SW 1271 (cell line): ENCODE measurements at places on chromosomes 5 and 9.
A peak's percentile ranks its signal among the peaks of the same experiment; 100 is the strongest.

DNA sequence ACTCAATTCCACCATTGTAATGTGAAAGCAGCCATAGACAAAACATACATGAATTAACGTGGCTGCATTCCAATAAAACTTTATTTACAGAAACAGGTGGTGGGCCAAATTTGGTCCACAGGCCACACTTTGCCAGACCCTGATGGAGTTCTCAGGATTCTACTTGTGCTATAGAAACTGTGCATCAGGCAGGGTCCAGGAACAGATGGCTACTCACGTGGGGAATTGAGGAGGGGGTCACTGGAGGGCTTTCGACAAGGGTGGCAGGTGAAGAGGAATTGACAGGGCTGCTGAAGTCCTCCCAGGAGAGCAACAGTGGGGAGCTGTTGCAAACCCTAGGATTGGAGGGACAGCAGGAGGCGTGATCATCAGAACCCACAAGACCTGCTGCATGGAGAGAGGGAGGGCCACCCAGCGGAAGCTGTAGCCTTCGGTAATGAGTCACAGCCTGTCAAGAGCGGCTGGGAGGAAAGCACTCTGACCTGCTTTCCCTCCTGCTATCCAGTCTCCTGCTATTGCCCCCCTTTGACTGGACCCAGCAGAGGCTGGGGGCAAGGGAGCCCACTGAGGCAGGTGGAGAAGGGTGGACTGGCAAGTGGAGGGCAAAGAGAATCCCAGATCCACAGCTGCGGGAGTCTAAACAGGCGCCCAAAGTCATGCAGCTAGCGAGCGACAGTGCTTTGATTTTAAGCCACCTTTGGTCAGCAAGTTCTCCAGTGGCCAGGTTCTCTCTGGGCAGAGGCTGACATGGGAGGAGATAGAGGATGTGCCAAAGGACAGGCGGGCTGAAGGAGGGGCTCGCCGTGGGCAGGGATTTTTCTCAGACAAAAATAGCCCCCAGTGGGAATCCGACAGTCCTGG lies 138.3 kb upstream of the SMIM23 start:
- DNase-seq = peak; percentile 30

- no peak for DNase-seq
Measured at GRCh38 chr9:93702261-93702660, 125.9 kb downstream of the PHF2 start.

DNA sequence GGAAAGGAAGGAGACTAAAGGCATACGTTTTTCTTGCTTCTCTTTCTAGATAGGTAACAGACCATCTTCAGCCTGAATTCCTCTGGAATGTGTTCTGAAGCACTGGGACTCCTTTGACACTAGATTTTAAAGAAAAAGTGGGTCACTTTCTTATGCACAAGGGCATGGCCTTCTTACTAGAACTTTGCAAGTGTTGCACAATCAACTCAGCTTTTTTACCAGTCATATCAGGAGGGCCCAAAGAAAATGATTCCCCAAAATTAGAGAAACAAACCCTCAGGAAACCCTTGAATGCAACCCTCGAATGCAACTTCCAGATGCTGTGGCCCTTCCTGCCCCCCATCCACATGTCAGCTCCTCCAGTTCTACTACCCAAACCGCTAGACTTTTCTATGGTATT lies 93.9 kb downstream of the YTHDC2 start:
- no peak for DNase-seq

DNA sequence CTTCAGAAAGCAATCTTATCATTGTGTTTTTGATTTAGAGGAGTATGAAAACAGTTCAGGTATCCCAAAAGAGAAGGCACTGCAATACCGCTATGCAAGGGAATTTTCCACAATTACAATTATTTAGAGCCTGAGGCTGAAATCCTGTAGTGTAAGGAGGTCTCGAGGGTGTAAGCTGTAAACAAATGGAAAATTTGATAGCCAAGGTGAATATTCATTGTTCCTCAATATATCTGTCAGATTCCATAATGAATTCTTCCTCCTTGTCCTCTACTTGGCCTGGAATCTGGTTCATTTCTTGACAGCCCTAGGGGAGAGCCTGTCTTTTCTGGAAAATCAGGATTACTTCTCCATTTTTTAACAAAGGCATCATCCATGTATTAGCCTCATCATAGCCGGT lies 63.1 kb upstream of the SMARCA2 start:
- DNase-seq = no peak

- no peak for DNase-seq
Measured at GRCh38 chr5:157130925-157131324, 11.7 kb downstream of the MED7 start.

DNA sequence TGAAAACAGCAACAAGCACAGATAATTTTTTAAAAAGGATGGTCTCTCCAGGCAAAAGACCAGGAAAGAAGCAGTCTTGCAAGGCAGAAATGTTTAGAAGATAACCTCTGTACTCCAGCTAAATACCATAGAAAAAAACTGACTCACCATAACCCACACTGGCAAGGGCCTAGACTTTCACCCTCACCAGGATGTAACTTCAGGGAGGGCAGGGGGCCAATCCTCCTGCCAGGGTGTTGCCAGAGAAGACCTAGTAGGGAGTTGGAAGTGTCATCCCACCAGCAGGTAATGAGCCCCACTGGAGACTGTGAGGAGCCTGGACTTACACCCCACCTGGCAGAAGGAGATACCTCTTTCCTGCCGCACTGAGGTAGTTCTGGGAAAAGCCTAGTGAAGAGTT lies 97.6 kb downstream of the PRELID2 start:
- no peak for DNase-seq

- DNase-seq = no peak
Measured at GRCh38 chr9:127497656-127498290, 46.5 kb downstream of the LRSAM1 start.

DNA sequence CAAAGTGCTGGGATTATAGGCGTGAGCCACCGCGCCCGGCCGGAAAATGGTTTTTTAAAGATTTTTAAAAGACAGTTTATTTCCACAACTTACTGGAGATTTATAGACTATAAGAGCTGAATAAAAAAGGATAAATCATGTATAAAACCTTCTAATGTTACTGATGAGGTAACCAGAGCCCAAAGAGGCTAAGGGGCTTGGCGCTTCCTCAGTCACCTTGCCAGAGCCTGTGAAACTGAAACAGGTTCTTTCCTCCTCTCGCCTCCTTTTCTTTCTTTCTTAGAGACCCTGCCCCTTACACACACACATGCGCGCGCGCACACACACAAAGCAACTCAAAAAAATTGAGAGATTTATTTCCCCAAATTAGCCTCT lies 69.8 kb downstream of the HSD17B3 start:
- no peak for DNase-seq

GRCh38 chr5:177336112-177336511 lies 15.4 kb downstream of the LMAN2 start:
- DNase-seq = peak; percentile 59

DNA sequence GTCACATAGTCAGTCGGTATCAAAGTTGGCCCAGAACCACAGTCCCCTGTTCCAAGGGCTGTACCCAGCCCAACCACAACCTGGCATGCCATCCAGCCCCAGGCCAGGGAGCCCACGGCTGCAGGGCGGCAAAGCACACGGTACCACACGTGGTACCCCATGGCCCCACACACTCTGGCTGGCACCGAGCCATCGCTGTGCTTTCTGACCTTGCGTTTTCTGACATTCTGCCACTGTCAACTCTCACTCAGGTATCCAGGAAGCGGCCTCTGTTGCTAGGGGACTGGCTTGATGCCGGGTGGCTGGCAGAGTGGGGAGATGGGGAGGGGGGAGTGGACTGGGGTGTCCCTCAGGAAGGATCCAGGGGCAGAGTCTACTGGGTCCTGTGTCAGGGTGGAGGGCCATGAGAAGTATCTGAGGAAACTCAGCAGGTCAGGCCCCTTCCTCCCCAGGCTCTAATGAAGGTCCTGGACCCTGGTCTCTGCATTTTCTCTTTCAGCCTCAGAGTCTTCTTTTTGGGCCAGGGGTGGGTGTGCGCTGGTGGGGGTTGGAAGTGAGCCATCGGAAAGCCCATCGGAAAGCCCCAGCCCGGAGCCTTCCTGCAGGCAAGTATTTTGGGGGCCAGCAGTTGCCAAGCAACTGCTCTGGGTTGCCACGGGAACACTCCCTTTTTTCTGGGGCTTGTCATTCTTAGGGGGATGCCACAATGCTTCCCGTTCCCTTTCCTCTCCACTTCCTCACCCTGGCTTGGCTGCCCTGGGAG lies 21.0 kb upstream of the RALGDS start:
- no peak for DNase-seq

- no peak for DNase-seq
Measured at GRCh38 chr5:113212244-113212920, 222.4 kb downstream of the TSSK1B start.

GRCh38 chr5:125011419-125011818 lies 265.0 kb upstream of the ZNF608 start:
- DNase-seq = no peak

DNA sequence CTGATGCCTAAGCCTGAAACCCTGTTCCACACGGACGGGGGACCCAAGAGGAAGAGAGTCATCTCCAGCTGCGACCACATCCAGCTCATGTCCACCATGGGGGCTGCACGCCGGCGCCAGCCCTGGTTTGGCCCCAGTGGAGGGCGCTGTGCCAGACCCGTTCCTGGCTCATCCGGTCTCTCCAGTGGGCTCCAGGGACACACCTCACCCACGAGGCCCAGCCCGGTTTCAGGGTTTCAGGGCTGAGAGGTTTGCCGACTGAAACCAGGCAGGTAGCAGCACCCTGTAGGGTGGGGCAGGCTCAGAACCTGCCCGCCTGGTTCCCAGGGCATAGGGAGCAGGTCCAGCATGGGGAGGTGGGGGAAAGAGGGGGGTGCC lies 71.4 kb upstream of the STXBP1 start:
- no peak for DNase-seq

- DNase-seq = no peak
Measured at GRCh38 chr5:174529925-174530681, 194.3 kb upstream of the MSX2 start.

GRCh38 chr9:4603830-4604229 lies 58.3 kb upstream of the PLPP6 start:
- DNase-seq = no peak

- DNase-seq = no peak
Measured at GRCh38 chr5:151221574-151221973, 2.3 kb downstream of the CCDC69 start.

DNA sequence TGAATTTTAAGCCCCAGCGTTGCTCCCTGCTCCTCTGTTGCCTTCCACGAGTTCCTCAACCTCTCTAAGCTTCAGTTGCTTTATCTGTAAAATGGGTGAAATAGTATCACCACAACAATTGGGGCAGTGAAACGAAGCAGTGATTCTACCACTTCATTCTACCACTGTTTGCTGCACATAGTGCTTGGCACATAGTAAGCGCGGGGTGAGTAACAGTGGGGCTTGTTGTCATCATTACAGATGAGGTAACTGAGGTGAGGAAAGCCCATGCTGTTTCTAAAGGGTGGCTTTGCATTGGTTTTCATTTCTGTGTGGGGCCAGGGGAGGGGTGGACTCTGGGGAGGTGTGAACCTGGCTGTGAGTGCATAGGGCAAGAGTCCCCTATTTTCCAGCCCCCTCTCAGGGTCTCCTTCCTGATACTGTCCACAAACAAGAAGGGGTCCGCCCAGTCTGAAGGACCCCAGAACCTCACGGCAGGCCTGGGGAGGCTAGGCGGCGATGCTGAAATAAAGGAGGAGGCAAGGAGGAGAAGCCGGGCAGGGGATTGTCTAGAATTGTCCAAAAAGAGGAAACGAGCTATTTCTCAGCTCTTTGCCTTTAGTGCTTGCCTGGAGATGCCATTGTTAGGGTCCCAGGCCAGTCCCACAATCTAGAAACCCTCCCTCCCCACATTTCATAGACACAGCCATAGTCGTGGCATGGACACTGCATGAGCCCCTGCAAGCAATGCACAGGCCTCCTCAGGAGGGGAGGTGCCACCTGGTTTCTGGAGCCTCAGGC lies 65.6 kb downstream of the IL6ST start:
- no peak for DNase-seq

- no peak for DNase-seq
Measured at GRCh38 chr5:79236362-79236969, 535 bp downstream of the JMY start.

DNA sequence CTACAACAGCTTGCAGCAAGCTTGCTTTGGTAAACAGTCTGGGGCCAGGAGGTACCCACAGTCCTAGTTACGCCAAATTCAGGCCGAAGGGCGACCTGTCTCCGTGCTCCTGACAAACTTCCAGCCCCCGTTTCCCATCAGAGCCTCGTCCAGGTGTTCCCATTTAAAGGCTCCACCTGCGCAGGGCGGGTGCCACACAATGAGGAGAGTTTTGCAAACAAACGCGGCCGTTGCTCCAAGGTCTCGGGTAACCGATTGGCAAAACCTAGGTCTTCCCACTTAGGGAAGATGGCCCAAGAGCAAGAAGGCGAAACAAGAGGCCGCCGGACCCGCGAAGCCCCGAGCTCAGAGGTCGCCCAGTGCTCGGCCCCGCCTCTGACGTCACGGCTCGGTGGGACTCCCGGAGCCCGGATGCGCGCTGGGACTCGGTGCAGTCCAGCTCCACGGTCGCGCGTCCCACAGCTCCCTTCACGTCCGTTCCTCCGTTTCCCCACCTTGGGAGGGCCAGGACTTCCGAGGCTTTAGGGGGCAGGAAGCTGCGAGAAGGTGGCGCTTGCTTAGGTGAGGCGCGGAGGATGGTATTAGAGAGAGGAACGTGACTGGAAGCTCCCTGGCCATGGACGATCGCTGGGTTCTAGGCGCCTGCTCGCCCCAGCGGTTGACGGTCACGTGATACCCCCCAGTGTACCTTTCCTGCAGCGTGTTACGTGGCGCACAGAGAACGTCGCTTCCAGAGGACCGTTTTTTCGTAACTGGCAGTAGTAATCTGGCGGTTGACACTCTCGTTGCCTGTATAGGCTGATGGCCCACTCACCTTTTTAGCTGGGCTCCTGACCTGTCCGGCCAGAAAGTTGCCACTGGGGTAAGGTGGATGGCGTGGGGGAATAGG lies 41.8 kb upstream of the KDM4C start:
- DNase-seq = no peak

DNA sequence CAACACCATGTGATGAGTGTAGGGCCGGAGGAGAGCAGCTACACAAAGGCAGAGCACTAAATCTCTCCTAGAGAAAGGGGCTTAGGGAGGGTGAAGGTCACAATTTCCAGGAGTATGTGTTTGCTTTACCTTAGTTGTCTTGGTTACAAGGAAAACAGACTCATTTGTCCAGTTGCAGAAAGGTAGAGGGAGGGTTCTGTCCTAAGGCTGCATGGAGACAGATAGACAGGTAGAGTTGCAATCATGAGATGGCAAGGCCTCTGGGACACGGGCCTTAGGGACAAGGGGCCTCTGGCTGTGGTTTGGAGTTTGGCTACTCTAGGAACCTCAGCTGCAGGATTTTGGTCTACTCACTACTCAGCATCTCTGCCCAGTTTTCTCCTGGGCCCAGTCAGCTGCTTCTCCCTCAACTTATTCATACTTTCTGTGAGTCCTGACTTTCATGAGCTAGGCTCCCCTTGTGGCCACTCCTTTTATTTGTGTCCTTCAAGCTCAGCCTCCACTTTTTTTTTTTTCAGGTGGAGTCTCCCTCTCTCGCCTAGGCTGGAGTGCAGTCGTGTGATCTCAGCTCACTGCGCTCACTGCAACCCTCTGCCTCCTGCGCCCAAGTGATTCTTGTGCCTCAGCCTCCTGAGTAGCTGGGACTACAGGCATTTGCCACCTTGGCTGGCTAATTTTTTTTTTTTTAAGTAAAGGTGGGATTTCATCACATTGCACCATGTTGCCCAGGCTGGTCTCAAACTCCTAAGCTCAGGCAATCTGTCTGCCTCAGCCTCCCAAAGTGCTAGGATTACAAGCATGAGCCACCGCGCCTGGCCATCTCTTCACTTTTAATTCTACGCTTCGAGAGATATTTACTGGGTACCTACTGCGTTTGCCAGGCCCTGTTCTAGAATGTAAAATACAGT lies 76.6 kb downstream of the PTPDC1 start:
- DNase-seq = peak; percentile 27
